Pulmonary artery endothelial cell (primary cell): ENCODE measurements at places on chromosomes 7 and 10. TPM values are rescaled to one million over a fixed set of nuclear protein-coding genes. Genes with fewer than 3 reads are reported as not detected.

The EIF4EBP2 gene
- 20.5 and 23.6 TPM in 2 replicates for total RNA-seq

DNA sequence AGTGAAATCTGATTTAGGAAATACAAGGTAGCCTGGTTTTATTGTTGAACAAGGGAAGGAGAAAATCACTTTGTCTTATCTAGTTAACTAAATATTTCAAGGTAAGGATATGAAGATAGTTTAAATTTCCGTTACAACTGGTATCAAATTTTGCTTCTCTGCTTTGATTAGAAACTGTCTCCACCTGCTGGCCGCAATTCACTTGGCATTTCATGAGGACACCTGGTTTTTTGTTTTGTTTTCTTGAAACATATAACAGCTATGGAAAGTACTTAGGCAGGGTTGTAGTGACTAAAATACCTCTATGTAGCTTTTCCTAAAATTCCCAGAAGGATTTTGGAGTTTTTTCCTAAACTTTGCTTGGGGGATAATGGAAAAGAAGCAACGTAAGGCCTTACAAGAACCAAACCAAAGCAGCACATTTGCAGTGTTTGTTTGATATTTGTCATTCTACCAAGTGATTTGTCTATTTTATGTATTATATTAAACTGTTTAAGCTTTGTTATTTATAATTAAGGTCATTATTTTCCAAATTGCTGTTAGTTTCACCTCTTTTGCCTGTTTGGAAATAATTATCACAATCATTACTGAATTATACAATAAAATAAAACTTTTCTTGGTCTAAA, 73.6 kb downstream of the AHCYL2 start:
- no peak for DNase-seq

DNA sequence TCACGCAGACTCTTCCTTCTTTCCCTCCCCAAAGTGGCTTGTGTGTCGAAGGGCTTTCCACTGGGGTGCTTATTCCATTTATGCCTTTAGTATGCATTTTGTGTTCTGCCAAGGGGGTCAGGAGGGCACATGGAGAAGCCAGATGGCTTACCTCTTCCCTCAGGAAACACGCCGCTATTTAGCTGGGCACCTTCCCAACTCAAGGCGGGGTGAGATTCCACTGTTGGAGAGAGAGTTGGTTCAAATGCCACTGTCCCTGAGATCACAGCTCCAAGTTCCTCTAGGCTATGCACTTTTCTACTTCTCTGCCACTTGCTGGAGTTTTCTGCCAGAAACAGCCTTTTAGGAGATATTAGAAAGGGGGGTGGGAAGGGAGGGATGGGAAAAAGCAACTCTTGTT, 1091.8 kb downstream of the LRMDA start:
- DNase-seq: no peak

- DNase-seq: no peak
Measured at GRCh38 chr7:137968890-137969289, 33.0 kb downstream of the CREB3L2 start.

DNA sequence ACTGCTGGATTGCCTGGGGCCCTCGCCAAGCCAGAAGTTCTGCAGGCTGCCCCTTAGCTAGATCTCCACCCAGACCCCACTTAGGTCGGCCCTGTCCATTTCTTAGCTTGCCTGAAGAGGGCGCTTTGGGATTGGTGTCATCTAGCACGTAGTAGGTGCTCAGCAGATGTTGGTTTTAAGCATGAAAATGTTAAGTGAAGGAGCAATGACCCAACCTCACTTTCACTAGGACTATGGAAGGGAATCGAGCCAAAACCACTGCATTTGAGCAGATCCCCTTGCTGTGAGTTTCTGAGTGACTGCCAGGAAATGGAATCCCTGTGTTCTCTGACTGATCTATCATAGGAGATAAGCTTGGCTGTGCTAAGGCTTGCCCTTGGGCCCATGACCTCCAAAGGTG, 131.7 kb upstream of the EEPD1 start:
- no peak for DNase-seq

DNA sequence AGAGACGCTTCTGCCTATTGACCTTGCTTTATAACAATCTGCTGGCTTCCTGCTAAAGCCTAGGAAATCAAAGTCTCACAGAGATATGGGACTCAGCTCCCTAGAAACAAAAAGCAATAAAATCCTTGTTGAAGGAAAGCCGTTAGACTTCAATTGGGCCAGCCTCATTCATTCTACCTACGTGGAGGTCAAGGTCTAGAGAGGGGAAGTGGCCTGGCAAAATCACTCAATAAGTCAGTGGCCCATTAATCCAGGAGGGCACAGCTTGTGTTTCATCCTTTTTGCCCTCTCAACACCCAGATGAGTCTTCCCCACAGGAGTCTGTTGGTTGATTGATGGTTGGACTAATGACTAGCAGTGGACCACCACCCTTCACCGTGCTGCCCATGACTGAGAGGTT, 40.5 kb upstream of the ACSL5 start:
- DNase-seq: no peak

The IFIT2 gene
- total RNA-seq: 2.2 and 2.7 TPM in 2 replicates

GRCh38 chr7:117555260-117555659, 75.4 kb downstream of the CFTR start:
- DNase-seq: no peak

The PPP1R9A gene
- 4.1 and 9.3 TPM in 2 replicates for total RNA-seq

- no peak for DNase-seq
Measured at GRCh38 chr7:134562136-134562535, 13.2 kb downstream of the AKR1B15 start.

- DNase-seq: no peak
Measured at GRCh38 chr10:8064436-8064835, 9.9 kb downstream of the GATA3 start.

- no peak for DNase-seq
Measured at GRCh38 chr7:2029211-2029905, 203.4 kb downstream of the MAD1L1 start.

The ADAM8 gene
- 0.33 and 0.46 TPM in 2 replicates for total RNA-seq

- no peak for DNase-seq
Measured at GRCh38 chr7:103962070-103962469, 27.4 kb downstream of the RELN start.

GRCh38 chr7:29626730-29627129, 63.1 kb downstream of the PRR15 start:
- no peak for DNase-seq

The CTTNBP2 gene
- not detected in 2 replicates for total RNA-seq

GRCh38 chr7:91503934-91504555, 239.8 kb downstream of the FZD1 start:
- DNase-seq: no peak

The GJC3 gene
- total RNA-seq: not detected in 2 replicates
